ENCODE measurements at places on chromosomes 3 and 15.

DNA sequence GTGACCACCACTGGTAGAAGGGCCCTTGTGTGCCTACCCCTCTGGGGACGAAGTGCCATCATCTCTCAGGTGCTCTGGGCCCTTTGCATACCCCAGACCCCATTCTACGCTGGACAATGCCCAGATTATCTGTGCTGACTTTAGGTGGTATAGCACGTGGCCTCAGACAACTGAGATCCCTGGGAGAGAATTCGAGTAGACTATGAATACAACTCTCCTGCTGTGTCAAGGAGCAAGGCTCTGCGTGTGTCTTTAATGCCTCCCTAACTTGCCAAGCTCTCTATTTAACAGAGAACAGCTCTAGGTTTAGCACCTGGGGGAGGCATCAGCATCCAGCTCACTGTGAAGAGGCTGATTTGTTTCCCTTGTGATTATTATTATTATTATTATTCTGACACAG, 29.1 kb downstream of the FAM3D start:
- DNase-seq = no peak

DNA sequence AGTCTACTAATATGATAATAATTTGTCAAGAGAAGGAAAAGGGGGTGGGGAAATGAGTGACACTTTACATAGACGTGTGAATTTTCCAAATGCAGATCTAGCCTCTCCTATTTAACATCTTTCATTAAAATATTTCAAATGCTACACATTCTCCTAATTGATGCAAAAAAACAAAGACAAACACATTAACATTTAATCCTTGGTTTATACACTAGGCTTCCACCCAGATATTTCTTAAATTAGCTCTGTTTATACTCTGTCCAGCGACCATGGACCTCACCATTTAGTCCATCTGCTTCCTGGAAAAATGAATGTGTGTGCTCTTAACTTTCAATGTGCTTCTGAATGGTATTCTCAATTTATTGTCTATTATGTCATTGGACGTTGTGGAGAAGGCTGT, 409.9 kb downstream of the LSAMP start:
- no peak for DNase-seq

DNA sequence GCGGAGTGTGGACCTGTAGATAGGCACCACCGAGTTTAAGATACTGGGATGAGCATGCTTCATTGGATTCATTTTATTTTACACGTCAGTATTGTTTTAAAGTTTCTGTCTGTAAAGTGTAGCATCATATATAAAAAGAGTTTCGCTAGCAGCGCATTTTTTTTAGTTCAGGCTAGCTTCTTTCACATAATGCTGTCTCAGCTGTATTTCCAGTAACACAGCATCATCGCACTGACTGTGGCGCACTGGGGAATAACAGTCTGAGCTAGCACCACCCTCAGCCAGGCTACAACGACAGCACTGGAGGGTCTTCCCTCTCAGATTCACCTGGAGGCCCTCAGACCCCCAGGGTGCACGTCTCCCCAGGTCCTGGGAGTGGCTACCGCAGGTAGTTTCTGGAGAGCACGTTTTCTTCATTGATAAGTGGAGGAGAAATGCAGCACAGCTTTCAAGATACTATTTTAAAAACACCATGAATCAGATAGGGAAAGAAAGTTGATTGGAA, 29.5 kb downstream of the SYNM start:
- no peak for DNase-seq

DNA sequence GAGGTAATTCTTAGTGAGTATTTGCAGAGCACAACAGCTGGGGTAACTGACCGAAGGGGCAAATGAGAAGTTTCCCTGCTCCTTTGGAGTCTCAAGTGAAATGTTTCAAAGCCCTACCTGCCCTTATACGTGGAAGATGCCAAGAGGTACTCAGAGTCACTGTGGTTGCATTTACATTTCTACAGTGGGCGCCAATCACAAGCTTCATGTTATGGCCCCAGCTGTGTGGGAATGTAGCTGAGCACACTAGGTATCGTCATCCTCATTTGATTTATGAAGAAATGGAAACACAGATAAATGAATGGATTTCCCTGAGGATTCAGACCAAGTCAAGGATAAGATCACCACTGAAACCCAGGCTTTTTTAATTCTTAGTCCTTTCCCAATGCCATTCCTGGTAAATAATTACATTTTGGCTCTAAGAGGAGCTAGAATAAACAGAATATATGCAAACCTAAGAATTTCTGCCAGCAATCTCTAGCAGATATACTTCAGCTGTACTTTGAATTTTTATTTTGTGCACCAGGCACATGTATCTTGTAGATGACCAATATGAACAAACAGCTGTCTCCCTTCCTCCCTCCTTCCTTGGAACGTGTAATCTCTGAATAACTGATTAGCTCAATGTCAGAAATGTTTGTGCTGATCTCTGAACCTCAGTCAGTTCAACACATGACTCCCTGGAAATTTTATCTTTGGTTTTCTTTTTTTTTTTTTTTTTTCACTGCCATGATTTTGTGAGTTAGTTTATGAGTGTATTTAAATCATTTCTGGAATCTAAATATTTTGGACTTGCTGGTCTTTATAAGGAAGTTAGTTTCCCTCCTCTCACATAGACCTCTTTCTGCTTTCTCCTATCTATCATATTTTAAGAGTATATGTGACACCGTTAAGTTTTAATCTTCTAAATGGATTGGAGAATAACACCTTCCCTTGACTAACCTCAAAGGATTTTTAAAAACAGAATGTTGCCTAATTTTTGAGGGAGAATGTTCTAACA, 69.2 kb downstream of the MAP2K5 start:
- no peak for DNase-seq

DNA sequence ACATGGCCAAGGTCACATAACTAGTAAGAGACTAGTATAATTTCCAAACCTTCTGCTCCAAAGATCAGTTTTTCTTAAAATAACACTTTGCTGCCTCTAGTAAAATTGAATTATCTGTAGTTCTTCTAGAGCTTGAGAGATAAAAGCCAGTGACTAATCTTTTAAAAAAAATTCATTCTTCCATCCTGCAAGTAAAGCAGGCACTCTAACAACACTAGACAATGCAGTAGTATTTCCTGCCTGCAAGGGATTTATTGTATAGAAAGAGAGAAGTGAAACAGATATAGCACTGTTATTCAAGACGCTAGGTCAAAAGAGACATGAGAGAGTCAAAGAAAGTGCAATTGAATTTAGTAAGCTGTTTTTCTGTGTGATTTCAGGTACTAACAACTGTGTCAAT, 159.5 kb upstream of the TBC1D5 start:
- DNase-seq = no peak

GRCh38 chr3:175601521-175601920, 742.4 kb downstream of the NAALADL2 start:
- no peak for DNase-seq

- DNase-seq = no peak
These were observed 76.7 kb upstream of the STRIT1 start for GRCh38 chr3:155370198-155370597.

- DNase-seq = no peak
These were observed 23.4 kb downstream of the CHRNA7 start for GRCh38 chr15:32053719-32054118.

- no peak for DNase-seq
These were observed 108.0 kb downstream of the SENP2 start for GRCh38 chr3:185693985-185694653.

DNA sequence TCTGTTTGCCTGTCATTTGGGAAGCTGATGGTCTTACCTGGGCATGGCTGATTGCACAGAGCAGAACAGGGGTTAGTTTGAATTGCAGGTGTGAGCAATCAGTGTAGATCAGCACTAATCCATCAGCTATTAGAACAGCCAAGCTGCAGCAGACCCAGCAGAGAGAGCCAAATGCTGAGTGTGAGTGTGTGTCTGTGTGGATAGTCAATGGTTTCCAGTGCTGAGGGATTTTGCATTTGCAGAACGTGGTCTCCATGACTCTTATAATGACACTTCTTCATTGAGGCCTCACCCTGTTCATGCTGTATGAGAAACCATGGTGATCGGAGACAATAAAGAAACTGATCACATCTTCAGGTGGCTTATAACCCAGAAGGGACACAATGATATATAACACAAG, 312.1 kb downstream of the SOX2 start:
- DNase-seq = no peak

GRCh38 chr15:62060896-62061280, 641 bp upstream of the VPS13C start:
- DNase-seq = no peak

DNA sequence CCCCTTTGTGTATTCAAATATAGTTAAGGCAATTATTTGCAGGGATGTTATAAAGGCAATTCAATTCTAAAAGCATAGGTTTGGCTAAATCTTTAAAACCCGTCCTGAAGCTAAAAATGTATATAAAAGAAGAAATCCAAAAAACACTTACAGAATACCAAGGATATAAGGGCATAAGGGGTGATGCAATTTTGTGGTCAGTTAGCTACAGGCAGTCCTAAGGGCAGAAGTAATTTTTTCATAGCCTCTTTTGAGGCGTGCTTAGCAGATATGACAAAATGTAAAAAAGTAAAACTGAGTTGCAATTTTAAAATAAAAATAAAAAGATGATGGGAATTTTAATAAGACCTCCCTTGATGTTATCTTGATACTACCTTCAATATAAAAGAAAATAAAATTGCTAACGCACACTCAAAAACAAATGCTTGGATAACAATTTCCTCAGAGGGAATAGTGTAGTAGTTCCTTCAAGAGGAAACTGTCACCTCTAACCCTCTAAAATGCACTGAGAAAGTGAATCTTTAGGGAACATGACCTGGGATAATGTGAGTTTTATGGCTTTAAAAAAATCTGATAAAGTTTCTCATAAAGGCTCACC, 104.2 kb downstream of the MYH15 start:
- DNase-seq = no peak

DNA sequence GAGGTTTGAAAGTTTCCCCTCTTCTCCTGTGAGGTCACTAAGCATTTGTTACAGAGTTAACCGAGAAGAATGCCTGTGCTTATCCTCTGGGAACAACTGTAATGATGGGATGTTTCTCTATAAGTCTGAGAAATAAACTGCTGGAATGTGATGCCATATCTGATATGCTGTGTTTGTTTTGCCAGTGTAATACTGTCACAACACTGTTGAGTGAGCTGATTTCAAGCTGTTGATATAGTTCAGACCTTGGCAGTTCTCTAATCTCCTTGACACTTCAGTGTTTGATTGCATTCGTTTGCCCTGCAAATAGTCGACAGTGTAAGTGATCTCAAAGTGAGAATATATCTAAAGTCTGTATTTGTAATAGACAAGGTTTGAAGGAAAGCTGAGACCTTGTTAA, 73.3 kb downstream of the PTPRG start:
- no peak for DNase-seq

- no peak for DNase-seq
These were observed 53.9 kb upstream of the ACKR4 start for GRCh38 chr3:132543011-132543739.

DNA sequence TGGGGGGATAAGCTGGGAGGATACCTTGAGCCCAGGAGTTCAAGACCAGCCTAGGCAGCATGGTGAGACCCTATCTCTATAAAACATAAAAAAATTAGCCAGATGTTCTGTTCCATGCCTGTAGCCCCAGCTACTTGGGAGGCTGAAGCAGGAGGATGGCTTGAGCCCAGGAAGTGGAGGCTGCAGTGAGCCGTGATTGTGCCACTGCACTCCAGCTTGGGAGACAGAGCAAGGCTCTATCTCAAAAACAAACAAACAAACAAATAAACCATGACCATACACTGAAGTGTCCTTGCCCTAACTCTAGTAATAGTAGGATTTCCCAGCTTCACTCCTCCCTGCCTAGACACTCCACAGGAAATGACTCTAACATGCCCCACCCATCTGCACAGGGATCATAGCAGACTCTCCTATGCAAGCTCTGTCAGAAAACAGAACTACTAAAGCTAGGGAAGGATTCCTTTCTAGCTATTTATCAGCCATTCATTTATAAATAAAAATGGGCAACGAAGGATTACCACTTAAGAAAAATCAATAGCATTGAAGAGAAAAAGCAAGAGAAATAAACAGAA, 4.6 kb downstream of the ERICH6 start:
- no peak for DNase-seq

- no peak for DNase-seq
These were observed 173.1 kb upstream of the LPP start for GRCh38 chr3:187980861-187981260.

DNA sequence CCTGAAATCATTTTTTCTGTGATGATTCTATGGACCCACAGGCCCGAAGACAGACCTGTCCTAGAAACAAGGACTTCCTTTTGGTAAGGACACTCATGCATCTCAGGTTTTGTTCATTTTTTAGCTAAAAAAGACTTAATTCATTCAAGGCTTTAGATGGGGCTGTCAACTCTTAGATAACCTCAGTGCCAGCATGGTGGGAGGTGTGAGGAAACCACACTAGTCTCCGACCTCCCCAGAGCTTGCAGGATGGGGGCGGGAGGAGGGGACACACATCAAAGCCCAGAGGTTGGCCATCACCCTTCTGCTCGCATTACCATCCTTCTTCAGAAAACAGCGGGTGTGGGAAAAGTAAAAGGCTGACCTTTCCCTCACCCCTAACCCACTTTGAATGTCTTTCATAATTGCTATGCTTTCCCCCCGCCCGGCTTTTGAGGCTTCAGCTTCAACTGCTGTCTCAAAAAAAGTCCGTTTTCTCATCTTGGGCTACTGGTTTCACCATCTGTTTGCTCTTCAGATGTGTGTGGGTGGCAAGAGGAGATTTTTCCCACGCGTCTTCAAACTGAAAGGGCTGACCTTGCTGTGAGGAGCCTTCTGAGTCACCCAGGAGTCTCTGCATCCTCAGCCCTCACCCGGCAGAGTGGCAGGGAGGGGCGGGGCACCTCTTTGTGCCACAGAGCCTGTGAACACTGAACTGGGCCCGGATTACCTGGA, 27.6 kb upstream of the CXCR6 start:
- peak; percentile 78 for DNase-seq

DNA sequence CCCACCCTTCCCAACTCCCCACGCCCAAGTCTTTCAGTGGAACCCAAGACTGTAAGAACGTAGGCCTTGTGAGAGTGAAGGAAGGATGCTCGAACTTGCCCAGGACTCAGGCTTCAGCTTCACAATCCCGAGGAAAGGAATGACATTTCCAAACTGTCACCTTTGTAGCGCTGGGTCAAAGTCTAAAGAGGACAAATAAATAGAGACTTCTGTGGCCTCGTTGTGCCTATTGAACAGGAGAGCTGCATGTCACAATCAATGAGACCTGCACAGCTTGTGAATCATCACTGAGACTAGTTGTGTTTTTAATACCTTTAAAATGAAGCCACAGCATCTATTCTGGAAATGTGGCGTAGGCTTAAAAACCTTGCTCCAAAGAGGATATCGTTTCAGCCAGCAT, 222.8 kb upstream of the ST8SIA2 start:
- no peak for DNase-seq

- DNase-seq = no peak
These were observed 37.9 kb downstream of the MAP3K13 start for GRCh38 chr3:185400866-185401265.

DNA sequence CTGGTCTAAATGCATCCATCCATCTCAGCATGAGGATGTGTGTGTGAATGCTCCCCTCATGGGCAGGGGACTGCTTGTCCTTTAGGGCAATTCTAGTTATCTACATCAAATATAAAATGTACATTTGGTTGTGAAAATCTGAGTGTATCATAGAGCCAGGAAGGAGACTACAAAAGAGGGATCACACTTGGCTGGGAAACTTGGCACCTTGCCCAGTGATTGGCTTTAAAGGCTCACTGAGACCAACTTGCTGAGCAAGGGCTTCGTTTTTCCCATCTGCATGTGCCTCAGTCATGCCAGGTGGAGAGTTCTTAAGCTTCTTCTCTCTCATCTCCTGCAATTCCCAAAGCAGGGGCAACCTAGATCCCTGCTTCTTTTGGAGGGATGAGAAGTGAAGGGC, 5.2 kb downstream of the CAPN3 start:
- DNase-seq = no peak
